LNCaP clone FGC (cell line): ENCODE measurements at places on chromosomes 4 and X.
A peak's percentile ranks its signal among the peaks of the same experiment; 100 is the strongest.

GRCh38 chr4:30182786-30183185, 537.4 kb upstream of the PCDH7 start:
- no peak for DNase-seq

DNA sequence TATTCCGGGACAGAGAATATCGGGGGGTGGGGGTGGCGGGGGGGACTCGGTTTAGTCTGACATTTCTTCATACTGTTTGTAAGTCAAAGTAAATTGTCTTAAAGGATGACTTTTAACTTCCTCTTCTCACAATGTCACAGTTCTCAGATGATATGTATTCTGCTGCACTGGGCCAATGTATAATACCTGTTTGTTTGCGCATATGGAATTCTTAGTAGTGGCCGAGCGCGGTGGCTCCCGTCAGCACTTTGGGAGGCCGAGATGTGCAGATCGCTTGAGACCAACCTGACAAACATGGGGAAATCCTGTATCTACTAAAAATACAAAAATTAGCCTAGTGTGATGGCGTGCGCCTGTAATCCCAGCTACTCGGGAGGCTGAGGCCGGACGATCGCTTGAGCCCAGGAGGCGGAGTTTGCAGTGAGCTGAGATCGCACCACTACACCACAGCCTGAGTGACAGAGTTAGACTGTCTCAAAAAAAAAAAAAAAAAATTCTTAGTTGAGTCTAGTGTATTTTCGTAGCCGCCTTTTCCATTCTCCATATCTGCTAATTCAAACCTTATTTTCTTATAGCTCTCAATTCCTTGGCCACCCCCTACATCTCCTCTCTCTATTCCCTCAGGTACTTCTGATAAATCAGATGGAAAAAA, 851 bp downstream of the POLR2B start:
- no peak for DNase-seq

DNA sequence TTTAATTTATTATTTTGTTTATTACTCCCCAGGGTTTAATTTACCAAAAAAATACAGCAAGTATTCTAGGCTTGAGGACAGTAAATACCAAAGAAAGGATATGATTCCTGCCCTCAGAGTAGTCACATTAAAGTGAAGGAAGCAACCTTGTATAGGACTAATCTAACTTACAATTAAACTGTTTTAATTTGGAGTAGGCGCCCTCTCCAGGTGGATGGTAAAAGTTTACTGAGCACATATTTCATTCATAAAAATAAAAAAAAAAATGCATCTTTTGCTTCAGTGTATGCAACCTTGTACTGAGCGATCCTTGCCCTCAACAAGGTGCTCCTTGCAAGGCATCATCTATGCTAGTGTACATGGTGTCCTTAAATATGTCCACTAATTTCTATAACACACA, 72.0 kb upstream of the MAGEB16 start:
- peak; percentile 11 for DNase-seq

- DNase-seq = no peak
These were observed 697.3 kb downstream of the CCSER1 start for GRCh38 chr4:90824266-90825150.

DNA sequence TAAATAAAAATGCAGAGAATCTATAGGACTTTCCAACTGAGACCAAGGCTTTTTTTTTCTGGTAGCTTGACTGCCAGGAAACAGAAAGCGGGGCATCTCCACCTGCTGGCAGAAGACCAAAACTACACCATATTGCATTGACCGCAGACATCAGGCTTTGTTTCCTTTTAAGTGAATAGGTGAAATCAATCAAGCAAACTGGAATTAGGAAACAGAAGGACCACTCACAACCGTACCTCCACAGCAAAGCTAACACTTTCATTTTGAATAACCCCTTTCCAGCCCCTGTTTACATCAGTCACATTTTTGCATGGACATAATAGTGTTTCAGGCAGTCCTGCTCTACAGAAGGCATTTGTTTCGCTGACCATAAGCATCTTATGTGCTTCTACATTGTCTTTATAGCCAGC, 218.2 kb downstream of the IDS start:
- no peak for DNase-seq

- DNase-seq = no peak
These were observed 2.2 kb downstream of the MID2 start for GRCh38 chrX:107827852-107828251.

GRCh38 chrX:1321674-1322073, 14.9 kb upstream of the IL3RA start:
- DNase-seq = no peak

DNA sequence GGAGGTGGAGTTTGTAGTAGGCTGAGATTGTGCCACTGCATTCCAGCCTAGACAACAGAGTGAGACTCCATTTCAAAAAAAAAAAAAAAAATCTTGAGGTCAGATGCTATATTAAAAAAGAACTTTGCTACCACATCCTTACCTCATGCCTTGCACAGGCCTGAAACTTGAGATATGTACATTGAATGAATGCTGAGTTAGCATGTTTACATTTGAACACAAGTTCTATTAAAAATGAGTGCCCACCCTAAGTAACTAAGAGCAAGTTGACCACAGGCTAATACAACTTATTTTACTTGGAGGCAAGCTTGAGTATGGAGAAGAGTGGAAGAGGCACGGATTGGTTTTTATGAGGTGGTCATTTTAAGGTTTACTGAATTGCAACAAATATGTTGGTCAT, 276.6 kb upstream of the GATB start:
- no peak for DNase-seq

DNA sequence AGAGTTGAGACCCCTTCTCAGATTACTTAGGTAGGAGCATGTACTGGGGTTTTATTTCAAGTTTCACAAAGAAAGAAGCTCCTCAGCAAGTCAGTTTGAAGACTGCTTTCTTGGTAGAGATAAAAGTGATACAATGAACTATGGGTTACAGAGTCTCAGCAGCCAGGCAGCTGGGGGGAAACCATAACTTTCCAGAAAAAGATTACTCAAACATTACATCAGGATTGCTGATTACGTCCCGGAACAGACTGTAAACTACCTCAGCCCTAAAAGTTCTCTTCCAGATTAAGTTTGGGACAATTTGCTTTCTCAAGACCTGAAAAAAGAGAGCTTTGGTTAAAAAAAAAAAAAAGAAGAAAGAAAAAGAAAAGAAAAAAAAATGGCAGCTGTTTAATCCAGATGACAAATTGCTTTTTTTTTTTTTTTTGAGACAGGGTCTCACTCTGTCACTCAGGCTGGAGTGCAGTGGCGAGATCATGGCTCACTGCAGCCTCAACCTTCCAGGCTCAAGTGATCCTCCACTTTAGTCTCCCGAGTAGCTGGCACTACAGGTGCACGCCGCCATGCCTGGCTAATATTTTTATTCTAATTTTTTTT, 16.6 kb downstream of the SAT1 start:
- no peak for DNase-seq

DNA sequence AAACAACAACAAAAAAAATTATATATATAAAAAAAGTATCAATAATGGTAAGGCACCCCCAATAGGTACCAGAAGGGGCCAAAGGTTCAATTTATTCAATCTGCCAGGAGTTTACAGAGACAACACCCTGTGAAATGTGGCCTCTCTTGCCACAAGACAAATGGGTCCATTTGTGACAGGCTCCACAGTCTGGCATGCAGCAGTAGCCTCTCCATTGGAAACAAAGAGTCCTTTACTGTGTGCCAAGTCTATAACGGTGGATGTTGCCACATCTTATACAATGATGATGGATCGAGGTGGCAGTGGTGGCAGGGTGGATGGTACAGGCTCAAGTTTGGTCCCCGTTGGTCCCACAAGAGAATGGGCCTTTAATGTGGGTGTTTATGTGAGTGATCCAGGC, 70.1 kb upstream of the SH3RF1 start:
- no peak for DNase-seq

GRCh38 chrX:7926914-7927258, 327 bp downstream of the PNPLA4 start:
- DNase-seq = no peak

- no peak for DNase-seq
These were observed 1441.5 kb upstream of the IGFBP7 start for GRCh38 chr4:58551676-58552075.

GRCh38 chr4:74362347-74362746, 2.6 kb upstream of the EREG start:
- DNase-seq = no peak

GRCh38 chr4:112840061-112840460, 203.1 kb downstream of the LARP7 start:
- no peak for DNase-seq

- DNase-seq = no peak
These were observed 1.6 kb upstream of the ZC4H2 start for GRCh38 chrX:64977830-64978229.

DNA sequence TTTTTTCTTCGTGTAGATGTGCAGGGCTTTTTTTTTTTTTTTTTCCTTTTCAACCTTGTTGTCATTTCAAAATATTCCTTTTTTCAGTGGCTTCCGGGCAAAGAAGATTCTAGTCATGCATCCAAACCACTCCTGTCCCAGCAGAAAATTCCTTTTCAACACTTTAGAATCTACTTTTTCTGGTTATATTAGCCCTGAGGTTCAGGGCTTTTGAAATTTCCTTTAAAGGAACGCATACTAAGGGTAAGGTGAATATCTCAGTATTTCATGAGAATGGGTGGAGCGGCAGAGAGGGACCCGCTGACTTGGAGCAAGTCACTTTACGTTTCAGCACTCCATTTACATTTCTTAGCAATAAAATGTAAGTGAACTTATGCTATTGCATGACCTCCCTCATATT, 15.6 kb upstream of the TENM3 start:
- no peak for DNase-seq

GRCh38 chr4:7132249-7132648, 60.1 kb upstream of the SORCS2 start:
- no peak for DNase-seq

- no peak for DNase-seq
These were observed 774.0 kb upstream of the POU3F4 start for GRCh38 chrX:82734140-82734539.

- DNase-seq = no peak
These were observed 87.2 kb upstream of the MCF2 start for GRCh38 chrX:139795196-139795595.

- DNase-seq = no peak
These were observed 124.1 kb upstream of the PDHA2 start for GRCh38 chr4:95715830-95716229.

DNA sequence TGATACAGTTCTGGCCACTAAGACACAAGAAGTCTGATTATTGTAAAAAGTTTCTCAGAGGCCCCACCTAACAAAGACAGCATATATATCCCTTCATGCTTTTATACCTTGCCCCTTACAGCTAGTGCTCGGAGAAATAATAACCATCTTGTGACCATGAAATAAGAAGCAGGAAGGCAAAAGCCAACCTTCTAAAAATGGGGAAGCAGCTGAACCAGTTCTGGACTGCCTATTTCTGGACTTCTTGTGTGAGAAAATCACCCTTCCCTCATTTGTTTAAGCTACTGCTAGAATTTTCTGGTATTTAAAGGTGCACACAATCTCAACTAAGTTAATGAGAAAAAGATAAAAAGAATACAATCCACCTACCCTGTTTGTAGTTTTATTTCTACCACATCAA, 87.5 kb downstream of the CNOT6L start:
- DNase-seq = no peak

DNA sequence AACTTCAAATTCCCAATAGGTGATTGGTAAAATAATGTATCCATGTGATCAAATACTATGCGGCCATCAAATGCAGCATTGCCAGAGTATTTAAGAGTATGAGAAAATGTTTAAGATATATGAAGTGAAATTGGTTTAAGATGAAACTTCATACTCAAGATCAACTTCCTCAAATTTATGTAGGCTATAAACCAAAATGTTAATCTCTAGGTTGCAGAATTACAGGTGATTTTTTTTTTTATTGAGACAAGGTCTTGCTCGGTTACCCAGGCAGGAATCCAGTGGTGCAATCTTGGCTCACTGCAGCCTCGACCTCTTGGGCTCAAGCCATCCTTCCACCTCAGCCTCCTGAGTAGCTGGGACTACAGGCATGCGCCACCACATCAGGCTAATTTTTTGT, 25.3 kb downstream of the ACSL4 start:
- DNase-seq = no peak

DNA sequence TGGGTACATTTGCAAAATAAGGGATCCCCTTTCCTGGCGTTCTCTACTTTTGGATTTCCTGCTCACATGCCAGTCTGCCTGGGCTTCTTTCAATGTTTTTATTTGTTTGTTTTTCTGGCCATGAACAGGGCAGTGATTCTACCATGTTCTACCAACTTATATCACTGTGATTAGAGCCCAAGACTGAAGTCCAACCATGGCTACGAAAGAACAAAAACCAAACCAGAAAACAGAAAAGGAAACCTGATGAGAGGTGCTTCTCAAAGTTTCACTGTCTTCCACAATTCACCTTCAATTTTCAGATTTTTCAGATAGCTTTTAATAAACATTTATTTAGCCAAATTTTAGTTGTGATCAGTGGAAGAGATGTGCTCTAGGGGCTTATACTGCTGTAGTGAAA, 187.6 kb upstream of the TACR3 start:
- DNase-seq = no peak

DNA sequence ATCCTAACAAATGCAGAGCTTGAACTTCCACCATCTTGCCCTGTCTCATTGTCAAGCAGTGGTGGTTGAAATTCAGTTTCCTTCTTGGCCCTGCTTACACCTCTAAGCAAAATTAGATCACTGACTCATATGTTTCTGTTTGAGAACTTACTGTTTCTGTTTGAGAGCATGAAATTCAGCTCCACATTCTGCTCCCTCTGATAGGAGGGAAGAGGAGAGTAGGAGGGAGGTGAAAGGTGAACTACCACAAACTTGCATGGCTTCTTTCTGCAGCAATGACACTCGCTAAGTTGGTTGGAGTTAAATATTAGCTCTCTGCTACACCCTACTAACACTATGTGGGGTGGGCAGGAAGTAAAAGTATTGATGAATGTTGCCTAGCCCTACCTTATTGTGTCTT, 117.8 kb upstream of the EDA2R start:
- DNase-seq = no peak

DNA sequence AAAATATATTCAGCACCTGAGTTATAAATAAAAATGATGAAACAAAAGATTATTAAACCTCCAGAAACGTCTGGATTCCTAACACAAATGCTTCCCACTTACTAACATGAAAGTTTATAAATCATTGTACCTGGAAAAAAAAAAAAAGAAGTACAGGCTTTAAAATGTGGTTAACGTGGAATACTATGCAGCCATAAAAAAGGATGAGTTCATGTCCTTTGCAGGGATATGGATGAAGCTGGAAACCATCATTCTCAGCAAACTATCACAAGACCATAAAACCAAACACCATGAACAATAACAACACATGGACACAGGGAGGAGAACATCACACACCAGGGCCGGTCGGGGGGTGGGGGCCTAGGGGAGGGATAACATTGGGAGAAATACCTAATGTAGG, 160.5 kb downstream of the ADAMTS3 start:
- no peak for DNase-seq

DNA sequence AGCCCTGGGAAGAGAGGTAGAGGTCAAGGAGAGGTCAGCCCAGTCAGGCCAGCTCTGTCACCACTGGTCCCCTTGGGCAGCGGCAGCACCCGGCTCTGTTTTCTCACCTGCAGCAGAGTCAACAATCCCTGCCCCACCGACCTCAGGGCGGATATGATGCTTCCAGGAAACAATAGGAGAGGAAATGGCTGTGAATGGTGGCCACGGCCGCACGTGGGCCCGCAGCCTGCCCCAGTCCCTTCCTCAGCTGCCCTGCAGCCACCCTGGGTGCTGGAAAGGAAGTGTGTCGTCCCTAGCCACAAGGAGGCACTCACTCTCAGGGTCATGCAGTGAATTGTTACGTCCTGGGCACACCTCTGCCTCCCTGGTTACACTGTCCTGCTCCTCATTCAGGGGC, 92.5 kb upstream of the ENPP6 start:
- DNase-seq = no peak

GRCh38 chrX:40897718-40898270, 162.5 kb upstream of the MED14 start:
- no peak for DNase-seq

GRCh38 chrX:67353651-67354370, 190.0 kb upstream of the AR start:
- DNase-seq = no peak
